ENCODE measurements at places on chromosomes 1 and 21.

DNA sequence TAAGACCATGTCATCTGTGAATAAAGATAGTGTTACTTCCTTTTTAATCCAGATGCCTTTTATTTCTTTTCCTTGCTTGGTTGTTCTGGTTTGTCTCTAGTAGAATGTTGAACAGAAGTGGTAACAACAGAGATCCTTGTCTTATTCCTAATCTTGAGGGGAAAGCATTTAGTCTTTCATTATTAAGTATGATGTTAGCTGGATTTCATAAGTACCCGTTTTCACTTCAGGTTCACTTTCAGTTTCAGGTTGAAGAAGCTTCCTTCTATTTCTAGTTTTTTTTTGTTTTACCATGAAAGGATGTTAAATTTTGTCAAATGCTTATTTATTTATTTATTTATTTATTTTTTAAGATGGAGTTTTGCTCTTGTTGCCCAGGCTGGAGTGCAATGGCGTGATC, 22.3 kb upstream of the AGPAT3 start:
- no peak for DNase-seq

- DNase-seq: no peak
These were observed 126.4 kb downstream of the NEK7 start for GRCh38 chr1:198283222-198283621.

DNA sequence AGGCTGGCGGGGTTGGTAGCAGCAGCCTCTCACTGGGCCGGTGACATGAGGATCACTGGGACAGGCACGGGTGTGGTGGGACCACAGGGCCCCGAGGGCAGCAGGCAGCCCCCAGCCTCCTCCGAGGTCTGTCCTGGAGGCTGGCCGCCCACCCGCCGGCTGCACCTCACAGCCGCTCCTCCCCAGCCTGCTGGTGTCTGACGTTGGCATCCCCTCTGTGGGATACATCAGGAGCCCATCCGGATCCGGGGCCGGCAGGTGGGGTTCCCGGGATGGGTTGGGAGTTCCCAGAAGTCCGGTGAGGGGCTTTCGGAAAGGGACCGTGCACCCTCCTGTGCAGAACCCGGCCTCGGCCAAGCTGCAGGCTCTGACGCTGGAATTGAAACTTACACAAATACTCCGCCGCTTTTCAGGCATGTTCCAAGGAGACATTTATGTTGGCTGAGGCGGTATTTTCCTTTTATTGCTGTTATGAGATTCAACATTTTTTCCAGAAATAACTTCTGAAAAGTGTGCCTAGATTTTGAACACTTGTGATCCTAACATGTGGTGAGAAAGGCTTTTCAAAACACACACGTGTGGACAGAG, 142.1 kb upstream of the ARHGEF16 start:
- DNase-seq: no peak

DNA sequence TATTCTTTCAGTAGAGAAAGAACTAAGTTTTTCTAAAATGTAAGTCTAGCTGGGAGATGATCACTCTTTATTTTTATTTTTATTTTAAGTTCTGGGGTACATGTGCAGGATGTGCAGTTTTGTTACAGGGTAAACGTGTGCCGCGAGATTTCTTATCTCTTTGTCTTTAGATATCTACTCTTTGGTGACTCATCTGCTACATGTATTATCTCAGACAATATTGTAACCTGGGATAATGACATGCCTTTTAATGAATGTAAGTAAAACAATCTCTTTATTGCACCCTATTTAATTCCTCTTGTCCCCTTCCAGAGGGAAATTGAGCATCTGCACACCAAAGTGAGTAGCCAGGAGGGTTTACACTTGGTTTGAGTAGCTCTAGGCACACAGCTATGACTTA, 9.4 kb downstream of the CR2 start:
- no peak for DNase-seq

GRCh38 chr1:202161151-202162046, 997 bp upstream of the PTPN7 start:
- DNase-seq: no peak

- no peak for DNase-seq
These were observed 3.6 kb downstream of the PEA15 start for GRCh38 chr1:160208557-160209320.

- no peak for DNase-seq
These were observed 34.8 kb upstream of the CREG1 start for GRCh38 chr1:167588361-167588760.

DNA sequence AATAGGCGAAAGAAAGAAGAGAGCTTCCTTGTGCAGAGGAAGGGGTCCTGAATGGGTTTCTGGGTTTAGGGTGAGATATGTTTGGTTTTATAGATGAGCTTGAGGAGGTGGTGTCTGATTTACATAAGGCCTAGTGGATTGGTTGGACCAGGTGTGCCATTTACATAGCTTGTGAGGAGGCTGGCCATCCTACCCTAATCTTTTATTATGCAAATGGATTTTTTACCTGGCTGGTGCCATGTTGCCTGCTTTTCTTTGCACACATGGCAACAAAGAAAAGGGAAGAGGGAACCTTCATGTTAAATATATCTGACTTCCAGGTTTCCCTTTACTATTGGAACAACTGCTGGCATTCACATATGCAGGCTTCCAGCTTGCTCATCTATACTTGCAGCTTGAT, 585.3 kb downstream of the PTPRU start:
- no peak for DNase-seq

- no peak for DNase-seq
These were observed 28.6 kb downstream of the AGPAT3 start for GRCh38 chr21:43893536-43894205.

DNA sequence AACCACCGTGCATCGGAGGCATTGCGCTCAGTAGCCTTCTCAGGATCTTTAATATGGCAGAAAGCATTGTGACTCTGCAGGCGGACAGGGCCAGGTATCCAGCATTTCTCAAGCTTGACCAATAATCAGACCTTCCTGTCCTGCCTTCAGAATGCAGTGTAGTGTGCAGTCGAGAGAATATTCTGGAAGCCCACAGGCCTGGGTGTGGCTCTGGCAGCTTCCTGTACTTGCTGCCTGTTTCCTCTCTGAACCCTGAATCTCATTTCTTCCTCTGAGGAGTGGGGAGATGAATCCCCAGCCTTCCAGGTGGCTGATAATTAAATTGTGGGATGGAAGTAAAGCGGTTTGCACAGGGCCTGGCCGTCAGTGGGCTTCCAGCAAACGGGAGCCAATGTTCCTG, 42.3 kb downstream of the ACTL8 start:
- no peak for DNase-seq

GRCh38 chr1:165117482-165117881, 239.0 kb downstream of the LMX1A start:
- DNase-seq: no peak

DNA sequence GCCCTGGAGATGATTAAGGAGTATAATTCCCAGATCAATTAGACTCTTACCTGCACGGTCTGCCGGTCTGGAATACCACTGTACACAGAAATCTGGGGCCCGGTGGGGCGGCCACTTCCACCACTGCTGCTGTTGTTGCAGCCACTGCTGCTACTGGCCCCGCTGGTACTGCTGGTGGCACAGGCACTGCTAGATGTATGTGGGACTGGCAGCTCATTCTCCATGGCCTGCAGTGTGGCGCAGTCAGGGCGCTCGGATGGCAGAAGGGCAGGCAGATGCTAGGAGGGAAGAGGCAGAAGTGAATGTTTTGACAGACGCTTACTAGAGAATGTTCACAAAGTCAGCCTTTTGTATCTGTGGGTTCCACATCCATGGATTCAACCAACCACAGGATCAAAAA, 54.4 kb upstream of the A3GALT2 start:
- no peak for DNase-seq

DNA sequence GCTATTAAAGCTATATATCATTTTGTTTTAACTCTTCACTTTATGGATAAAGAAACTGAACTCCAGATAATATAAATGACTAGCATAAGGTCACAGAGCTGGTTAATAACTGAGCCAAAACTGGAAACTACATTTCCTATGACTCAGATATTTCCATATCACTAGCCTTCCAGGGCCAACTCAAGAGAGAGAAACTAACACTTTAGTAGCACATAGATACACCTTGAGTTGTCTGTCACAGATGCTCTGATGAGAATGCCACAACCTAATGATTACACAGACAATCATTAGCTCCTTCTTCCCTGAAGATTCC, 40.7 kb downstream of the NME7 start:
- DNase-seq: no peak

- DNase-seq: no peak
These were observed 1.5 kb upstream of the PRDX6 start for GRCh38 chr1:173475564-173476196.

DNA sequence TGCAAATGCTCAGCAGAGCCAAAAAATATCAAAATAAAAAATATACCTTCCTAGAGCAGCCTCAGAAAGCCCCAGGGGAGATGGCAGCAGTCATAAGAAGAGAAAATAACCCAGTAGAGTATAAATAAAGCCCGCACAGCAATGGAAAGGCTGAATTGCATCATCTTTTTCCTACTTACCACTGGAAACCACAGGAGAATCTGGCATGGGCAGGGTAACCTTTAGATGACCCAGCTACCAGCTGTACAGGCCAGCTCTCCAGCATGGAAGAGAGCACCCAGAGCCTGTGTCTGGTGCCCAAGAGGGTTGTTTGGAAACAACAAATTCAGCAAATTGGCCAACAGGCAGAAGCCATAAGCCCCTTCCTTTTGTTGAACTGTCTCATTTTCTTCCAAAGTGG, 253.1 kb downstream of the OMA1 start:
- no peak for DNase-seq

DNA sequence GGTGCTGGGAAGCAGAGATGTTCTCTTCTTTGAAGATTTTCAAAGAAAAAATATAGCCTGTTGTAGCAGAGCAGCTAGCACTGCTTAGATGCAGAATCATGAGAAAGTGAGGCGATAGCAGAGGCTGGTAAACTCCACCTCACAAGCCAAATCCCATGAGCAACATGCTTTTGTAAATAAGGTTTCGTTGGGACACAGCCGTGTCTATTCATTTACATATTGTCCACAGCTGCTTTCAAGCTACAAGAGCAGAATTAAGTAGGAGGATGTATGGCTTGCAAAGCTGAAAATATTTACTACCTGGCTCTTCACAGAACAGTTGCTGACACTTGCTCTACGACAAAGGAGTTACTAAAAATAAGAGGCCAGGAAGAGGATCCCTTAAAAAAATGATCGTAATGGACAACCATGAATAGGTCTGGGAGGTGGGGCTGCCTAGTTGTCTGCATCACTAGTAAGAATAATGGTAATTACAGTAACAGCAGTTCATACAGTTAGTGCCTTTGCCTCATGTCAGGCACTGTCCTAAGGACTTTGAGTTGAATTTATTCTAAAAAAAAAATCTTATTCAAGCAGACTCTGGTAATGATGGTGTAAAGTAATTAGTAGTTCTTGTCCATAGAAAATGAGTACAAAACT, 622.0 kb downstream of the KIF26B start:
- DNase-seq: no peak

DNA sequence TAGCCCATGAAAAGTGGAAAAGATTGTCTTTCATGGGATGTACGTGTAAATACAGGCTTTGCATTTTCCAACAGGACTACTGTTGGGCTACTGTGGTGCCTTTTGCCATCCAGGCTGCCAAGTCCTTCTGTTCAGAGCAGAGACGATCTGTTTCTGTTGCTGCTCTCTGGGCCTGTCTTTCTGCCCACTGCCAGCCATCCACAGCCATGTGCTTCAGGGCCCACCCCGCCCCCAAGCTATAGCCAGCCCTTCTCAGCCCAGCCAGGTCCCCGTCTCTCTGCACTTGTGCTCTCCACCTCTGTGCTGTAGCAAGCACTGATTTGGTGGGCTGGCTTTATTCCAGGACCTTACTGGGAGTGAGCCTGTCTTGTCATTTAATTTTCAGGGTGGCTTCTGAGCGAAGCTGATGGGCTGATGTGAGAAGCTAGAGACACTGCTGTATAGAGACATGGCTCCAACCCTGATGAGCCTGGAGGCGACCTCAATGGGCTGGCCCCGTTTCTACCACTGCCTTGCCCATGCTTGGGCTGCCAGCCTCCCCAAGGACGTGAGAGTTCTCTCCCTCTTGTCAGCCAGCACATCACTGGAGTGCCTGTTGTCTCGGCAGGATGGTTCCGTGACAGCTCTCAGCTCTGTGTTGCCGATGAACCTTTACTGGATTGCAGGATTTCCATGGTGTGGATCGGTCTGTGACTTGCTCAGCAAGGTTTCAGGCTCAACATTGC, 137.8 kb downstream of the PEX14 start:
- no peak for DNase-seq

- no peak for DNase-seq
These were observed 231.7 kb upstream of the AJAP1 start for GRCh38 chr1:4422504-4423289.

DNA sequence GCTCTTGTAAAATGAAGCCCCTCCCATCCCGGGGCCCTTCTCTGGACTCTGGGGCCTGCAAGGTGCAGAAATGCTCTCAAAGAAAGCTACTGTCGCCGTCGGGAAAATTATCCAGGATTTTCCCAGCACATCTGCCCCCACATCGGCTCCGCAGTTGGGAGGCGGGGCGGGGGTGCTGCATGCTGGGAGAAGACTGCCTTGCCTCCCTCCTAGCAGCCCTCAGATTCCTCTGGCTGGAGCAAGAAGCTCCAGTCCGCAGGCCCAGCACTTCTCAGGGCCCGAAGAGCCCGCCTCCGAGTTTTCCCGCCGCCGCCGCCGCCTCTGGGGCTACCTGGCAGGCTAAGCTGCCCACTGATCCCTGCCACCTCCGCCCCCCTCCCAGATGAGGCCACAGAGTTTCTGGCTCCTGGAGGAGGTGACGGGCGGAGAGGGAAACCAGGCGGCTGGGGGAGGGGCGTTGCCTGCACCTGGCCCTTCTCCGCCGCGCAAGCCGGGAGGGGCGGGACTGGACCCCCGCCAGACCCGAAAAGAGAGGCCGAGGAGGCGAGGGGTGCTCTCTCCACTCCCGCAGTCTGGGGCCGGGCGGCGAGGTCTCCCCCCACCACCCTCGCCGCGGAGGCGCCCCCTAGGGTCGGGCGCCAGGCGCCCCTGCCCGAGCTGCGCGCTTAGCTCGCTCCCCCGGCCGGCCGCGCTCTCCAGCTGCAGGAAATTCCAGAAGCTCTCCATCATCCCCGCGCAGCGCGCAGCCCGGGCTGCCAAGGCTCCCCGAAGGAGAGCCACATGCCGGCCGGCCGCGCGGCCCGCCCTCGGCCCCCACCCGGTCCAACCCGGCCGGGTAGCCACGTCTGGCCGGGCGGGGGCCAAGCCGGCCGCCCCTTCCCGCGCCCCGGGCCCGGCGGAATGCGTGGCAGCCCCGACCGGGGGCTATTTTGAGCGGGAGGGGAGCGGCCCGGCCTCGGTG, 28.8 kb downstream of the AHDC1 start:
- DNase-seq: no peak

- no peak for DNase-seq
These were observed 876 bp downstream of the DENND2C start for GRCh38 chr1:114668784-114669561.

GRCh38 chr1:116666187-116667077, 1.1 kb downstream of the IGSF3 start:
- DNase-seq: no peak

GRCh38 chr1:19096036-19096833, 113.8 kb downstream of the UBR4 start:
- no peak for DNase-seq

GRCh38 chr1:56973923-56974742, 8.3 kb upstream of the C8B start:
- DNase-seq: no peak

Measured in central memory CD4-positive, alpha-beta T cell (primary cell).